ENCODE measurements at places on chromosomes 5 and 9.
A peak's percentile ranks its signal among the peaks of the same experiment; 100 is the strongest.

GRCh38 chr9:72902268-72902667 lies 50.6 kb downstream of the ALDH1A1 start:
- no peak for DNase-seq

- no peak for DNase-seq
Measured at GRCh38 chr9:132230605-132231004, 68.7 kb downstream of the NTNG2 start.

DNA sequence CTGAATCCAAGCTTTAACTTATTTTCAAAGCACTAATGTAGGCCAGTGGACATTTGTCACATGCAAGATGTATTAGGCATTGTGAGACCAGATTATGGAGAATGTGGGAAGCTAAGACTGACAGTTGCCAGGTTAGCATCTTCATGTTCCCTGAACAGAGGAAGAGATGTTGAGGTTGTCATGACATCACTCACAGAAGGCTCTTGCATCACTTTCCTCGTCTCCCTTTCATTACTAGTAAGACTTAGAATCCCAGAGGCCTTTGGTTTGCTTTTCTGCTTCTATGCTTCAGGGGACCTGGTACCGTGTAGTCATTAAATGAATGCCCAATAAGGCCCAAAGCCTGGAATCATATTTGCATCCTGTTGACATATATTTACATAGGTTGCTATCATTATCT lies 76.4 kb upstream of the RPS23 start:
- no peak for DNase-seq

DNA sequence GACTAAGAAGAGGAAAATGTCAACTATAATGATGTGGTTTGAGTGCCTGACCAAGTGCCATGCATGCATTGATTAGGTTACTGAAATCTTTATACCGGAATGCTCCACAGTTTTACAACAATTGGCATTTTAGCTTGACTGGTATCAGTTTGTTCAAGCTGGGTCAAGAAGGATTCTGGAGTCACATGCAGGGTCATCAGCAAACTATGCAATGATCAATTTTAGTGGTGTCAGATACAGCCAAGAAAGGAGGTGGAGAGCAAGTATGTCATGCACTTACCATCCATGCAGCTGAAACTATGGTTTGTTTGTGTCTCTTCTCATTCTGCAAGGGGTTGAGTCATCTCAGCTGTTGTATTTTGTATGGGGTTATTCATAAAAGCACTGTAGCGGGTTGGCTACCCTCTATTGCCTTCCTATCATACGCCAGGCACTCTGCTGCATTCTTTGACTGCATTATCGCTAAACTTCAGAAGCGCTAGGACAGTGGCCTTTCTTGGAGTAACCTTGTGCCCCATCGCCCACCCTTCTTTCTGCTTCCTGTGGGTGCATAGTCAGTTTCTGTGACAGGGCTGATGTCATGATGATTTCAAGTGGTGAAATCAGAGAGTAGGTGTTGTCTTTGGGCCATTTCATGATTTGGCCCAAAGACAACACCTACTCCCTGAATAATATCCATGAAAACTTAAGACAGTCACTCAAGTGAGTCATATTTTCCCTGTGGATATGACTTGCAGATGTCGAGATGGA lies 145.4 kb downstream of the MTX3 start:
- no peak for DNase-seq

DNA sequence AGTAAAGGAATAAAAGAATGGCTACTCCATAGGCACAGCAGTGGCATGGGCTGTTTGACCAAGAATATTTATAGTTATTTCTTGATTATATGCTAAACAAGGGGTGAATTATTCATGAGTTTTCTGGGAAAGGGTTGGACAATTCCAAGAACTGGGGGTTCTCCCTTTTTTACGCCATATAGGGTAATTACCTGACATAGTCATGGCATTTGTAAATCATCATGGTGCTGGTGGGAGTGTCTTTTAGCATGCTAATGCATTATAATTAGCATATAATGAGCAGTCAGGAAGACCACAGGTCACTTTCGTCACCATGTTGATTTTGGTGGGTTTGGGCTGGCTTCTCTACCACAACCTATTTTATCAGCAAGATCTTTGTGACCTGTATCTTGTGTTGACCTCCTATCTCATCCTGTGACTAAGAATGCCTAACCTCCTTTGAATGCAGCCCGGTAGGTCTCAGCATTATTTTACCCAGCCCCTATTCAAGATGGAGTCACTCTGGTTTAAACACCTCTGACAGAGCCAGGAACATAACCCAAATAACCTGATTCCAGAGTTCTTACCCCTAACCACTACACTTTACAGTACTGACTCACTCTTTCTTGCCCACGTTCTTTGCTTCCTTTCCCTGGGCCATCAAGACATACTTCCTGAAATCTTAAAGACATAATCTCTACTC lies 25.0 kb upstream of the MRPS30 start:
- DNase-seq, result no peak

- DNase-seq, result no peak
Measured at GRCh38 chr5:67085616-67086015, 111.0 kb downstream of the CD180 start.

DNA sequence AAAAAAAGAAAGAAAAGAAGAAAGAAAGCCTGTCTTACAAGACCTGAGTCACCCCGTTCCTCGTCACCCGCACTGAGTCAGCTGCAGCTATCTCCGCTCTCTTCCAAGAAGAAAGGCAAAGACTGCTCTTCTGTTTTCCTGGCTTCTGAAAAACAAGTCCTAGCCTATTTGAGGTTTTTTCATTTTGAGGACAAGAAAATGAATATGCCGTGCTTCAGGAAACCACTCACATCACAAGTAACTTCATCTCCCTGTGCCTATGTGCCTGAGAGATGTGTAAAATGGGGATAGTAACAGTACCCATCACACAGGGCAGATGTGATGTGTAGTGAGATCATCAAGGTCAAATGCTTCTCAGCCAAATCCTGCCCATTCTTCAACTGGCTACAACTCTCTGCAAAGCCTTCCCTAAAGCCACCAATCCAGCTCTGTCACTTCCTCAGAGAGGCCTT lies 78.4 kb downstream of the GLDC start:
- DNase-seq, result no peak

GRCh38 chr9:90037146-90037797 lies 432.5 kb downstream of the GADD45G start:
- DNase-seq, result peak; percentile 29

DNA sequence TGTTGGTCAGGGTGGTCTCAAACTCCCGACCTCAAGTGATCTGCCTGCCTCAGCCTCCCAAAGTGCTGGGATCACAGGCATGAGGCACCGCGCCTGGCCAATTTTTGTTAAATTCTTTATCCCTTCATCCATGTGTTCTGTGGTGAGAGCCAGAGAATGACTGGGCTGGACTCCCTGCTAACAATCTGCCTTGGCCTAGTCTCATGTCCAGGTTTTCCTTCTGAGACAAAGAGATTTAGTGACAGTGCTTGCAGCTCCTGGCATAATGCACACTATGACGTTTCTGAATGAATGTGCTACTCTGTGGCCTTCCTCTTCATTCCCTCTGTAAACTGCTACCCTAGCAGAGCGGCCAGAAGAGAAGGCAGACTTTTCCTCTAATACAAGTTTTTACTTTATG lies 79.3 kb downstream of the FOXD1 start:
- no peak for DNase-seq

DNA sequence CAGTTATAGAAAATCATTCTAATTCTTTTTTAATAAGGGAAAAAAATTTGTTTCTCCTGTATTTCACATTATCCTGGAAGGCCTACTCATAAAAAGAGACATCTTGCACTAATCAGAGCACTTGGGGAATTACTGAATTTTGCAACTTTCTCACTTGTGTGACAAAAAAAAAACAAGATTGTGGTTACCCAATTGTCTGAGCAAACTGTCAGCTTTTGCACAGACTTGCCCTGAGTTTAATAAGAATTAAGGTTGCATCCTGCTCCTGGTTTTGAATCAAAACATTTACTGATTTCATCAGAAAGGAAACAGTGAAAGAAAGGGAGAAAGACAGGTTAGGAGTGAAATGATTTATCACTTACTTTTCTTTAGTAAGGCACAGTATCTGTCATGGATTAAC lies 10.6 kb upstream of the SH3RF2 start:
- no peak for DNase-seq

GRCh38 chr5:141491323-141492167 lies 2.7 kb downstream of the PCDHGC5 start:
- DNase-seq, result peak; percentile 37

DNA sequence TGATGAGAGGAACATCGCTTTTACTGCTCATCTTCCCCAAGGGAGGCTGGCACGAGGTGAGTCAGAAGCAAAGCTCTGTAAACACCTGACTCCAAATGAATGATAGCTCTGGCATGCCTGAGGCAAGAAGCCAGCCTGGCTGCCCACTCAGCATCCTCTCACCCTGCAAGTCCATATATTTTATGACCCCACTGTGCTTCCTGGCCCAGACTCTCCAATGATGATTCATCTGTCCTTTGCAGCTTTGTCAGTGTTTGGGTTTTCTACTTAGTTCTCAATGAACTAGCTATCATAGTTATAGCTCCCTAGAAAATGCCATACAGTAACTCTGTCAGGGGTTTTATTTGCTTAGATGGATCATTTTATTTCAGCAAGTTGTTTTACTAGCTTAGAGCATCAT lies 52.1 kb upstream of the FSTL4 start:
- no peak for DNase-seq

All from neural progenitor cell (in vitro differentiated cells).